ENCODE measurements at places on chromosomes 16 and 17. TPM values are rescaled to one million over a fixed set of nuclear protein-coding genes. Genes with fewer than 3 reads are reported as not detected.

AATK gene
- 54.6 TPM for total RNA-seq

GRCh38 chr16:2928796-2929195 lies 17.1 kb downstream of the FLYWCH1 start:
- no peak for DNase-seq

DNA sequence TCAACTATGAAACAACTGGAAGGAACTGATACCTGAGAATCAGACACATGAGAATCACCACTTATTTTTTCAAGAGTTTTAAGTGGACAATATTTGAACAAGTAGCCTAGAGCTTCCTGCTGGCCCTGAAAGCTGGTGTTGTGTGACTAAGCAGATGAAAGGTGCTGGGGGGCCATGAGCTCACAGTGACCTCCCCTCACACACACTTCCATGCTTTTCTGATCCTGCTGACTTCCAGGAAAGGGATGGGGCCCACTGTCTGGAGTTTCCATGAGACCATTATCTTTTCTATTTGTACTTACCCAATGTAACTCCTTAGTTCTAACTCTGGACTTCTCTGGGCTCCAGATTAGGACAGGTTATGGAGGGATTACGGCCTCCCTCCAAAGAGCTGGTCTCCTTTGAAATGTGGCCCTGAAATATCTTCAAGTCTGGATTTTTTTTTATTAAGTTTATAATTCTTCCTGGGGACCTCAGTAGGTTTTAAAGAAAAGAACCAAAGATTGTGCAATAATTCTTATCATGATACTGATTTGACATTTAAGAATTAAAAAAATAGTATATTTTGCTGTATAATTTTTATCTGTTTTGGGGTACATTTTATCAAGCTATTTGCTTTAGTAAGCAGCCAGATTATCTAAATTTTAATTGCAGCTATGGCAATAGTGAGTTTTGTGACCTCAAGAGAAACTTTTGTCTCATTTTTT lies 4.9 kb downstream of the CAPNS2 start:
- peak; percentile 12 for DNase-seq

GRCh38 chr17:70259400-70259799 lies 90.1 kb downstream of the KCNJ2 start:
- DNase-seq = no peak

GRCh38 chr16:65327346-65327745 lies 205.5 kb upstream of the CDH11 start:
- no peak for DNase-seq

DNA sequence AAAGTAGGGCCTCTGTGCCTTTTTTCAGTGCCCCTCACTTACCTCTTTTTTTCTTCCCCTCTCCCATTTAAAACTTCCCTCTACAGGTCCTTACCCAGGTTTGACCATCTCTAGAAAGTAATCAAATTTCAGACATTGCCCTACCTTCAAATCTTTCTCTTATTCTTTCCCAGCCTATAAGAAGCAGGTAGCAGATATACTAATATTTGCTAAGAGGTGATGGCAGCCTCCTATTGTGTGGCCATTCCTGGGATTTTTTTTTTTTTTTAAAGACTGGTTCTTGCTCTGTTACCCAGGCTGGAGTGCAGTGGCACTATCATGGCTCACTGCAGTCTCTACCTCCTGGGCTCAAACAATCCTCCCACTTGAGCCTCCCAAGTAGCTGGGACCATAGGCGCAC lies 111.1 kb upstream of the HAS3 start:
- DNase-seq = peak; percentile 8

GRCh38 chr17:71969500-71969899 lies 151.3 kb upstream of the SOX9 start:
- no peak for DNase-seq

DNA sequence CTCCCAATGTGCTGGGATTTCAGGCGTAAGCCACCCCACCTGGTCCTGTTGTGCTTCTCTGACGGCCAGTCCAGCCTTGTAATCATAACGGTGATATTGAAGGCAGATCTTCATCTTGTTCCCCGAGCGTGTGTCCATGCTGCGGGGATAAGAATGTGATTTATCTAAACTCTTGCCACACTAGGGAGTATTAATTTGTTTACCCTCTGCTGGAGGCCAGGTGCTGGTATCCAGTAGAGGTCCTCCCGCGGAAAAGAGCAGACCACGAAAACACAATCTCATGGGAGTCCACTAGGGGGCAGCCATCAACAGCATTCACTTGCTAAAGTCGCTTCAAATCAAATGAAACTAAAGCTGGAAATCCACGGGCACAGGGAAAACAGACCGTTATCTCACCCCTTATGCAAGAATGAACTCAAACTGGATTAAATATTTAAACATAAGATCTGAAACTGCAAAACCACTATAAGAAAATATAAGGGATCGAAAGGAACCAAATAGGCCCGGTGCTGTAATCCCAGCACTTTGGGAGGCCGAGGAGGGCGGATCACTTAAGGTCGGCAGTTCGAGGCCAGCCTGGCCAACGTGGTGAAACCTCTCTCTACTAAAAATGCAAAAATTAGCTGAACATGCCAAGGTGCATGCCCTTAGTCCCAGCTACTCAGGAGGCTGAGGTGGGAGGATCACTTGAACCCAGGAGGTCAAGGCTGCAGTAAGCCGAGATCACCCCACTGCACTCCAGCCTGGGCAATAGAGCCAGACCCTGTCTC lies 22.3 kb upstream of the RBBP6 start:
- DNase-seq = peak; percentile 85
